ENCODE measurements at places on chromosomes 13 and 19.

DNA sequence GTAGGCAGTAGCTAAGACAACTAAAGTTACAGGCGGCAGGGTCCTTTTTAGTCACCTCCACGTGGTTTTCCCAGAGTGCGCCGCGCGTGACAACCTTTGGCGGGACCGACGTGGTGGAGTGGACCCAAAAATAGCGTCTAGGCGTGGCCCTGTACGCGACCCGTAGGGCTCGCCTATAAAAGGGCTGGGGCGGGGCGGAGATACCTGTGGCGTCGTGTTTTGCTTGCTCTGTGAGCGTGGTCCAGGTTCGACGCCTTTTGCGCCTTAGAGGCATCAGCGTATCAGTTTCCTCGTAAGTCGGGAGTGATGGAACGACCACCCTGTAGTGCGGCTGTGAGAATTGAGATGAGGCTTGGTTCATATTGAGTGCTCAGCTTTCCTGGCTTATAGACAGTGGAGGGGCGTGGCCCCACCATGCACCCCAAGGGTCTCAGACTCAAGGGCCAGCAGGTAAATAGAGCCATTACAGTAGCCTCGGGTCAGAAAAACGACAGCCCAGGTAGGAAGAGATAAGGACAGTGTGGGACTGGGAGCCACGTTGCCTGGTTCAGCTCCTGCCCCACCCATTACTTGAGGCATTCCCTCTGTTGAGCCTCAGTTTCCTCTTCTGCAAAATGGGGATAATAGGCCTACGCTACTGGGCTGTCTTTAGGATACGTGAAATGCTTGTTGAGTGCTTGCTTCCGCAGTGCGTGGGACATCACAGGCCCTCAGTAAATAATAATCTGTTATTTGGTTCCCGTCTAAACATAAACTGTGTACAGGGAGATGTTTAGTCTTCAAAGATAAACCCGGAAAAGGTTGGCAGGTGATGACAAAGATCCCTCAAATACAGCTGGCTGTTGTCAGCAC lies 693 bp upstream of the TMED1 start:
- DNase-seq: no peak

DNA sequence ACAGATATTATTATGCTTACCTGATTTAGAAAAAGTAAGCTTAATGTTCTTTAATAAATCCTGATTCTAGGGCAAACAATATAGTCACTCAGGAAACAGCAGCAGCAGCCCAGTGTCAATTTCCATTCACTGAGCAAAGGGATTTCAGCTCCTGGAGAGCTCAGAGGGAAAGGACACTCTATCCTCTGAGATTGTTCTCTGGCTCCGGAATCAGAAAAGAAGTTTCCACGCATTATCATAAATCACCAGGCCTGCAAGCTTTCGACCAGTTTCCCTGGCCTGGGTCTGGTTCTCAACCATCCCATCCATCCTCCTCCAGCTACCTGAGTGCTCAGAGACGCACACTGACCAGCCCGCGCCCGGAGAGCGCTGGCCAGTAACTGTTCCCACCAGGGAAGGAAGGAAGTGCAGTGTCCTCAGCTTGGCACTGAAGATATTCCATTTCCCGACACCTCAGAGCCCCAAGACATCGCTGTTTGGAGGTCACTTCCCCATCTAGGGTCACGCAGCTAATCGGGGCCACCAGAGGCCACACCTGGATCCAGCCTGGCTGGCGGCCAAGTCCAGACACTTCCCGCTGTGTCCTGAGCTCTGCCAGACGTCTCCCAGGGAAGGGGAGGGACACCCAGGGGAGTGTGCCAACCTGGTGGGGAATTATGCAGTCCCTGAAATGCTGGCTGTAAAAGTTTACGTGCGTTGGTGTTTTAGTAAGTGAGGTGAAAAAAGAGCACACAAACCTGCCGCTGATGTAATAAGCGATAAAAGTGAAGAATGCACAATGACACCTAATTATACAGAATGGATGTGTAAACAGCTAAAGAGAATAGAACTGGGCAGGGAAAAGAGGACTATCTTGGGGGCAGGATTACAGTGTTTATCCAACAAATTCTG lies 29.1 kb downstream of the EPS15L1 start:
- DNase-seq: no peak

DNA sequence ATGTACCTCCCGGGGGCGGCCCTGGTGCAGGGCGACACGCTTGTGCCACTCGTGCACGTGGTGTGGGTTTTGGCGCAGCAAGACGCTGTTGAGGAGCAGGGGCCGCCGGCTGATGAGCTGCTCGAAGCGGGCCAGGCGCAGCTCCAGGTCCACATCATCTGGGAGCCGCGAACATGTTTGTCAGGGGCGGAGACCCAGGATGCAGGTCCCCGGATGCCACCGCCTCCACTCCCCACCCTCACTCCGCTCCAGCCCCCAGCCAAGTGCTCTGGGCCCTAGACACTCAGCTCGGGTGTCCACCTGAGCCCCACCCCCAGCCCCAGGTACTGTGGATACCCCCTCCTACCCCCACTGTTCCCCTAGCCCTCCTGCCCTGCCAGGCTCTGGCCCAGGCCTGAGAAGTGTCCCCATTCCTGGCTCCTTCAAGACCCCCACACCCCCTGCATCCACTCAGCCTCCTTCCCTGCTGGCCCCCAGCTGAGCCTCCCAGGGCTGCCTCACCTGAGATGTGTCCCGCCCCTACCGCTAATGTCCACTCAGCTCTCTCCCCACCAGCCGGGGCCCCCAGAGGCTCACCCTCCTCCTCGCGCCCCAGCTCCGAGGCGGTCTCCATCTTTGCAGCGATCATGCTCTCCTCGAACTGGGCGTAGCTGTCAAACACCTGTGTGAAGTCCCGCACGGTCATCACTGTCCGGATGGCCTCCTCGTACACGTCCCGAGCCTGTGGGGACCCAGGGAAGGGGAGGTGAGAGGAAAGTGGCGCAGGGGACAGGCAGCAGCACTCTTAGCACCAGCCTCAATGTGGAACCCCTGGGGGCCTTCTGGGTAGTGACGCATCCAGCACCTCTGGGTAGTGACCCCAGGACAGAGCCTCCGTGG lies 5.4 kb downstream of the XAB2 start:
- DNase-seq: no peak

DNA sequence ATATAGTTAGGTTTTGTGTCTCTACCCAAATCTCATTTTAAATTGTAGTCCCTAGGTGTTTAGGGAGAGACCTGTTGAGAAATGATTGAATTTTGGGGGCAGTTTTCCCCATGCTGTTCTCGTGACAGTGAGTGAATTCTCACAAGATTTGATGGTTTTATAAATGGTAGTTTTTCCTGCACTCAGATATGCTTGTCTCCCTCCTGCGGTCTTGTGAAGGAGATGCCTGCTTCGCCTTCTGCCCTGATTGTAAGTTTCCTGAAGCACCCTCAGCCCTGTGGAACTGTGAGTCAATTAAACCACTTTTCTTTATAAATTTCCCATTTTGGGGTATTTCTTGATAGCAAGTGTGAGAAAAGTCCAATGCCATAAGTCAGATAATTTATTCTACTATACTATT lies 1977.5 kb upstream of the PCDH20 start:
- no peak for DNase-seq

GRCh38 chr19:2253106-2254063 lies 2.8 kb downstream of the JSRP1 start:
- no peak for DNase-seq

DNA sequence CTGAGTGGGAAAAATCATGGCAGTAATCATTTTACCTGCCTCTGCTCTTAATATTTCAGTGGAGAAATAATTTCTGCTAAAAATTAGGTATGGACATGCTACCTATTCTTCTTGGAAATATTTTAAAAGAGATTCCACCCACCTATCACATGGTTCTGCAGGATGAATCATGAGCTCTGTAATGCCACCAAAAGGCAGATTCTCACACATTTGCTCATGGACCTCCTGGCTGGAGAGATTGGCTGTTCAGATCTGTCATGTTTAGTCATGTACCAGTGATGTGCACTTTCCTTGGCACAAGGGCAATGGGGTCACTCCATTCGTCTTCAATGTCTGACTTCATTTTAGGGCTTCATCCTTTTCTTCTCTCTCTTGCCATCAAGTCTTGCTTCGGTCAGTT lies 101.8 kb upstream of the MBNL2 start:
- no peak for DNase-seq

- DNase-seq: no peak
Measured at GRCh38 chr19:22144394-22144793, 52.4 kb downstream of the ZNF676 start.

- no peak for DNase-seq
Measured at GRCh38 chr19:39308531-39309304, 11.9 kb downstream of the LRFN1 start.

DNA sequence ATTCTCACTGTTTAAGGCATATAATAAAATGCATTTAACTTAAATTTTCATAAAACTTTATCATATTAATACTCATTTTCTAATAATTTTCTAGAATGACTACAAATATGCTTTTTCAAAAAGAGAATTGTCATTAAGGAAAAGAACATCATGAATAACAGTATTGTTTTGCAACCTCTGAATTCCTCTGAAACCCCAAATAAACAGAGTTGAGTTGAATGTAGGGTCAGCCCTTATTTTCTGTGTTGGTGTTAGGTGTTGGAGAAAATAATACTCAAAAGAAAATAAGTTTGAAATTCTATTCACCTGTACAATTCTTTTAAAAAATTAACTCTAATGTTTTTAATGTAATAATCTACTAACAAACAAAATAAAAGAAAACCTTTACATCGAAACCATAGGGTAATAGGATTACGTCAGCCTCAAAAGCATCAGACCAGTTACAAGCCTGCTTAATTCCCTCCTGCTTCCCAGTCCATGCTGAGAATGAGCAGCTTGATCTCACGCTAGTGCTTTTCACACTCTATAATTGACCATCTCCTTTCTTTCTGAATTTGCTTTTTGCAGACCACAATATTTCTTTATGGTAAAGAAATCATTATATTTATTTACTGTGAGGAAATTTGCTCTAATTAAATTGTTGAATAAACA lies 160.9 kb downstream of the PCDH9 start:
- DNase-seq: no peak

GRCh38 chr19:56099638-56100539 lies 21.2 kb downstream of the ZNF787 start:
- no peak for DNase-seq

GRCh38 chr19:982567-983170 lies 1.5 kb upstream of the WDR18 start:
- peak; percentile 61 for DNase-seq

- DNase-seq: peak; percentile 97
Measured at GRCh38 chr19:12791345-12792050, at the start of gene JUNB. JUNB (plus strand) TSS chr19:12791486; CDS start chr19:12791772, 286 bp downstream.

- DNase-seq: no peak
Measured at GRCh38 chr19:2538096-2538757, 62.3 kb downstream of the GADD45B start.

GRCh38 chr13:62193919-62194318 lies 778.3 kb upstream of the PCDH20 start:
- no peak for DNase-seq

GRCh38 chr13:50140153-50140552 lies 124.9 kb downstream of the KCNRG start:
- DNase-seq: no peak

- DNase-seq: no peak
Measured at GRCh38 chr13:74825152-74825937, 656.6 kb downstream of the TBC1D4 start.

- DNase-seq: no peak
Measured at GRCh38 chr19:10454267-10454666, 33.9 kb downstream of the PDE4A start.

DNA sequence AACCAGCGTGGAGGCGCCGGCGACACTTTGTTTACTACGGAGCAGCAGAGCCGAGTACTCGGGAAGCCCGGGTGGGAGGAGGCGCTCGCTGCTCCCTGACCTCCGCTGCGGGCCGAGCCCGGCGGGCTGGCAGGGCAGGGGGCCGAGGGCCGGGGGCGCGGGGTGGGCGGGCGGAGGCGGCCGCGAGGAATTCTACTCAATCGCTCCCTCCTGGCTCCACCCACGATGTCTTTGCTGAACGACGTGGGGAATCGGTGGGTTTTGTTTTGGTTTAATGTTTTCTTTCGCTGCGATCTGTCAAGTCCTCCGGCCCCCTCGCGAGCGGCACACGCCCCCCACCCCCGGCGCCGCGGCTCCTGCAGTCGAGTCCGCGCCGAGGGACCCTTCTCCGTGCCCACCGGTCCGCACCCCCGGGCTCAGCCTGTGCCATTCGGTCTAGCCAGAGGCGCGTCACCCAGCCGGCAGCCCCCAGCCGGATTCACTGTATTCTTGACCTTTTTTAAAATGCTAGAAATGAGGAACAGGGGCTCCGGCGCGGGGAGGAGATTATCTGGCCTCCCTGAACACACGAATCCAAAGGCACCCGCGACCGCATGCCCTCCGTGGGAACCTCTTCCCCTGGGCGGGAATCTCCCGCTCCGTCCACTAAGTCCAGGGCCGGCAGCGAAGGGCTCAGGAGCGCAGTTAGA lies 636 bp upstream of the FOXO1 start:
- no peak for DNase-seq

- DNase-seq: no peak
Measured at GRCh38 chr13:44140146-44140545, 233.5 kb upstream of the SERP2 start.

DNA sequence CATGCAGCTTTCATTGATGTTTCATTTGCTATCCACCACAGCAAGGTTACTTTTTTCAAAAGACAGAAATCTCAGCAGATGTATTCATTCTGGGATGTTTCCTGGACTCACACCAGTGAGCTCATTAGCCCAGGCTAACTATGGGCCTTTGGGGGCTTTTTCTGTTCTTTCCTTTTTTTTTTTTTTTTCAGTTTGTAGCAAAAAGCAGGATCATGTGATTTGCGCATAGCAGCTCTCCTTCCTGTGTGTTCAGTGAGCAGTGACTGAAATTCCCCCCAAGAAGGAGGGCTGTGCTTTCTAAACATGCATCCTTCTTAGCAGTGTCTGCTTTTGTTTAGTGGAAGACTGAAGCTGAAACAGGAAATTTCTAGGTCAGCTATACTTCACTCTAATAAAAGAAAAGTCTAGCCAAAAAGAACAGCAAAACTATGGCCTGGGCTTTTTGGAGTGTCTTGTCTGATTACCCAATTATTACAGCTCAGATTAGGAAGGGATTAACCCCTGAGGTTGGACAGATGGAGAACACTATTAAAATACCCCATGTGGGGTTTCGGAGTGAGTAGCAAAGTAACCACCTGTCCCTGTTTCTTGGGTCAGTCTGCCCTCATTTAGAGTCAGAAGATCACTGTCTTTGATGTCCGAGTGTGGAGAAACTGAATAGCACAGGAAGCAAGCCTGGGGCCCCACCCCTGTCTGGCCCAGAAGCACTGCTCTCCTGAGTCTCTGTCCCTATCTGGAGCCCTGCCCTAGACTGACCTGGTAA lies 8.9 kb upstream of the AMER2 start:
- no peak for DNase-seq

- no peak for DNase-seq
Measured at GRCh38 chr19:10719466-10719961, 1.6 kb downstream of the DNM2 start.

All from globus pallidus (tissue), 1 donor.